Activated CD8-positive, alpha-beta T cell treated with anti-CD3 and anti-CD28 coated beads, Interleukin-2, amount 10 ng/mL, durations not matched to agents 7 days and 5 days (primary cell): ENCODE measurements at places on chromosomes 5 and 9. TPM values are rescaled to one million over a fixed set of nuclear protein-coding genes. Genes with fewer than 3 reads are reported as not detected.

The FCN1 gene
- not detected for total RNA-seq

The PCDHGA11 gene
- 0.05 TPM for total RNA-seq

The SLC45A2 gene
- not detected for total RNA-seq

The SH3TC2 gene
- not detected for total RNA-seq

The NIM1K gene
- total RNA-seq, result 0.50 TPM

The SPATA9 gene
- total RNA-seq, result not detected

The CCL27 gene
- not detected for total RNA-seq
